Karpas-422 (cell line): ENCODE measurements at places on chromosomes 11 and 22. TPM values are rescaled to one million over a fixed set of nuclear protein-coding genes. Genes with fewer than 3 reads are reported as not detected.

GRCh38 chr11:61486011-61486620 is 22.4 kb upstream of the LRRC10B start:
- no peak for DNase-seq

GRCh38 chr11:46457021-46457420 is 65.4 kb upstream of the CHRM4 start:
- DNase-seq = no peak

DNA sequence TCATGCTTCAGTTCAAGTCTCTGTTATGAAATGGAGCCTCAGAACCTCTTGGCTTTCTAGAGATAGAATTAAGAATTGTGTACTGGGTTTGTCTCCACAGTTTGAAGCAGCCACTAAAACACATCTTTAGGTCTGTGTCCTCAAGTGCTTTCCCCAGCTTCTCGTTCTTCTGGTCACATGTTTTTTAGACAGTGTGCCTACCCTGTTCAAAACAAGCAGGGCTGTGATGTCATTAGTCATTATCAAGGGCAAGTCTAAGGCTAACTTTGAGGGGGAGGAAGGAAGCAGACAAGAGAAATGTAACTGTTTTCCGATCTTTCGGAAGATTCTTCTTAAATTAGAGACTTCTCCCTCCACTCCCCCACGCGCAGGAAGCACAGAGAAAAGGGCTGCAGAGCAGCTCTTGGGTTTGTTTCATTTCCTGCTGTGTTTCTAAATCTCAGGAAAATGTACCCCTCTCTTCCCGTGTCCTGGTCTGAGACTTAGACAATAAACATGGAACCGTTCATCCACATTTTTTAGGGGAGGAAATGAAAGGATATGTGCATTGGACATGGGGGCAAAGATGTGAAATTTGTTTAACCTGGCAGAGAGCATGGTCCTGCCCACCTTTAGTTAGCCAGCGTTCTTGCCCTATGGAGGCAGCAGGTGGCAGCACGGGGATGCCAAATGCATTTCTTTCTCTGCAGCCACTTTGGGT is 3.1 kb downstream of the AKIP1 start:
- peak; percentile 83 for DNase-seq

GRCh38 chr22:24498824-24499223 is 3.7 kb downstream of the UPB1 start:
- DNase-seq = no peak

DNA sequence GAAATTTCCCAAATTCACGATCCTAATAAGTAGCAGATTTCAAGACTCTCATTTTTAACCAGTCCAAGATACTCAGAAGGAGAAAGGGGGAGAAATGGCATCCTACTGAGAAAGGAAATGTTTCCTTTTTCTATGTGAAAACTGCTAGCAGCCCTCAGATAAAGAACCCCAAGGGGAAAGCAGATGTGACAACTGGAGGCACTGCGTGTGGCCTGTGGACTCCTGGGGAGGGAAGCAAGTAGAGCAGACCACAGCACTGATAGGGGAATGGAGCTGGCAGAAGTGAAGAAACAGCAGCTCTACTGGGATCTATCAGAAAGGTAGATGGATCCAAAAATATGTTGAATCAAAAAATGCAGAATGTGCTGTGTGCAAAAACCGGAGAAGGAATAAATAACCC is 239.7 kb upstream of the API5 start:
- DNase-seq = no peak

DNA sequence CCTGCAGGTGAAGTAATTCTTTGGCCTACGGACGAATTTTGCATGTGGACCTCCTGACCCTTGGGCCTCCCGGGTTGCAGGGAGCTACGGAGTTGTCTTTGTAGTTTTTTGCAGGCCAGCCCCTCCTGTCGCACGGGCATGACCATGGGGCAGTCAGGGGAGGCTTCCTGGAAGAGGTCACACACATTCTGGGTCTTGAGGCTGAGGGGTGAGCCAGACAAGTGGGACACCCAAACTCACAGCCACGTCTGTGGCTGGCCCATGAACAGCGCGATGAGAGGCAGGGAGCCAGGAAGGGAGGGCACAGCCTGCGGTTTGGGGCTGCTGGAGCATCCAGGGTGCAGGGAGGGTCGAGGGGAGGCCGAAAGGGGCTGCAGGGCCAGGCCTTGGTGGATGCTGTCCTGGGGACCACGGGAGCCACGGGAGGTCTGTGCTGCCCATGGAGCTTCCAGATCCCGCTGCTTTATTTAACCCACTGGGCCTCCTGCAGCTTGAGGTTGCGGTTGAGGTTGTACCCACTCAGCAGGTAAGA is 78.9 kb downstream of the FBLN1 start:
- no peak for DNase-seq

GRCh38 chr22:43622886-43623285 is 189.2 kb downstream of the EFCAB6 start:
- DNase-seq = no peak

DNA sequence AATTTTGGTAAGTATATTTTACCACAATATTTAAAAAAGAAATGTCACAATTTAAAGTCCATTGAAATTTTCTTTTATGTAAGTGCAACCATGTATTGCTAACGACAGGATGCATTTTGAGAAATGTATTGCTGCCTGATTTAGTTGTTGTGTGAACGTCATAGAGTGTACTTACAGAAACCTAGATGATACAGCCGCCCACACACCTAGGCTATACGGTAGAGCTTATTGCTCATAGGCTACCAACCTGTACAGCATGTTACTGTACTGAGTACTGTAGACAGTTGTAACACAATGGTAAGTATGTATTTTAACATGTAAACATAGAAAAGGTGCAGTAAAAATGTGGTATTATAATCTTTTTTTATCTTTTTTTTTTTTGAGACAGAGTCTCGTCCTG is 48.1 kb downstream of the CBL start:
- no peak for DNase-seq

DNA sequence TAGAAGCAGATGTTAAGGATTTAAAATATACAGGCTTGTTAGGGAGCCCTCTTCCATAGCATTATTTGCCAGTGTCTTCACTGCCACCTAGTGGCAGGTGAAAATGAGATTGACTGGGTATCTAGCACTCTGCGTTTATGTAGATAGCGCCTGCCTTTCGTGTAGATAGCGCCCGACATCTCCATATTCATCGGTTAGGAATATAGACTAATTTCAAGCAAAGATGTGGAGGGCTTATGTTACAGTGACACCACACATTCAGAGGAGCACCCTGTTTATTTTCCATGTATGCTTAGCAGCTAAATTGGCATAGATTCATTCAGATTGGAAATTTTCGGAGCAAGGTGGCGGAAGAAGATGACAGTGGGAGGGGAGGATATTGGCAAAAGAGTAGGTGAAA is 72.0 kb downstream of the SLC5A12 start:
- DNase-seq = peak; percentile 85

- DNase-seq = no peak
These were observed 84.6 kb upstream of the PARVA start for GRCh38 chr11:12292766-12293165.

- DNase-seq = no peak
These were observed 37.1 kb downstream of the ST3GAL4 start for GRCh38 chr11:126392633-126393013.

GRCh38 chr11:44693654-44694119 is 33.1 kb upstream of the TSPAN18 start:
- DNase-seq = no peak

DNA sequence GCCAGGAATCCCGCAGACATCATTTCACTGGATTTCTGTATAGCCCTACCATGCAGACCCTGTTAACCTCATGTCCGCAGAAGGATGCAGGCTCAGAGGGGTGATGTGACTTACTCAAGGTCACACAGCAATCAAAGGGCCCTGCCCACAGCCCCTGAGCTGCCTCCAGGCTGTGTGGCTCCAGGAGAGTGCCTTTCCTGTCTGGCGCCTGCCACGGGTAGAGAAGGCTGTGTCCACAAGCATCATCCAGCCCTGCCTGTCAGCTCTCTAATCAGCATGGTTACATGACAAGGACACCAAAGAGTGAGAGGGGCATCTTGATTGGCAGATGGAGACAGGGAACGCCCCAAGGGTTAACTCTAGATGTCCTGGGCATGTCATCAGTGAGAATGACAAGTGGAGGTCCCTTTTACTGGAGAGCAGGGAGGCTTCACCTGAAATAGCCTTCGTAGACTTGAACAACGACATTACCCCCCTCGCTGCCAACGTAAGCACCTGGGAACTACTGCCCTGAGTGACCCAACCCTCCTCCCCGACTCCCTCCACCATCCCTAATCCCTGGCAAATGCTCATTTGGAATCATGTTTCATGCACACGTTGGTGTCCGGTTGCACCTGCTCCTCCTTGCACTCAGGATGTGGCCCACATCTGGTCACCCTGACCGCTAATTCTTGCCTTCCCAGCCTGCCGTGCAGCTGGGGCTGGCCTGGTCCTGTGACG is 6.9 kb downstream of the FGF19 start:
- DNase-seq = no peak

The OR51B5 gene
- 0.60 TPM in 1 of 2 replicates, not detected in the other for total RNA-seq

The CPT1A gene
- 13.1 and 15.2 TPM in 2 replicates for total RNA-seq

The P2RY6 gene
- total RNA-seq = not detected in 2 replicates

The BACE1 gene
- total RNA-seq = not detected in 2 replicates

The FADS2 gene
- 74.0 and 75.7 TPM in 2 replicates for total RNA-seq
